Renal cortex interstitium (tissue), 15 donors: ENCODE measurements at places on chromosomes 3 and 15. TPM values are rescaled to one million over a fixed set of nuclear protein-coding genes. Genes with fewer than 3 reads are reported as not detected.

Gene WNT7A
- 0.06 TPM for polyA plus RNA-seq

GRCh38 chr3:124862006-124862405 lies 25.2 kb downstream of the ITGB5 start:
- no peak for DNase-seq

Gene FBXO40
- 0.03 TPM for polyA plus RNA-seq

GRCh38 chr15:89628806-89629715 lies 26.2 kb downstream of the KIF7 start:
- no peak for DNase-seq

DNA sequence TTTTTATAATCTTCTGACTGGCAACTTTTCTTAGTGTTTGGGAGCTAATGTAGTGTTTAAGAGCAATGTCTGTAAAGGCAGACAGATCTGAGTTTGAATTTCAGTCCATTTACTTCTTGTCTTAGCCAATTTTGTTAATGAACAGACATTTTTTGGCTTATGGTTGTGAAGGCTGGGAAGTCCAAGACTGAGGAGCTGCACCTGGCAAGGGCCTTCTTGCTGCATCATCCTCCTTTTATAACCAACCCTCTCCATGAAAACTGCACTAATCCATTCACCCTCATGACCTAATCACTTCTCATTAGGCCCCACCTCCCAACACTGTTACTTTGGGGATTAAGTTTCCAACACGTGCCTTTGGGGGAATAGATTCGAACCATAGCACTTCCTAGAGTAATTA lies 164.5 kb downstream of the GAP43 start:
- no peak for DNase-seq

GRCh38 chr3:148992027-148992634 lies 791 bp downstream of the GYG1 start:
- peak; percentile 22 for DNase-seq

Gene FANCD2OS
- not detected for polyA plus RNA-seq

Gene CYP1A2
- 0.23 TPM for polyA plus RNA-seq

GRCh38 chr3:141625506-141625905 lies 112.6 kb upstream of the RNF7 start:
- DNase-seq: no peak

Gene PPP1R14D
- 0.61 TPM for polyA plus RNA-seq

DNA sequence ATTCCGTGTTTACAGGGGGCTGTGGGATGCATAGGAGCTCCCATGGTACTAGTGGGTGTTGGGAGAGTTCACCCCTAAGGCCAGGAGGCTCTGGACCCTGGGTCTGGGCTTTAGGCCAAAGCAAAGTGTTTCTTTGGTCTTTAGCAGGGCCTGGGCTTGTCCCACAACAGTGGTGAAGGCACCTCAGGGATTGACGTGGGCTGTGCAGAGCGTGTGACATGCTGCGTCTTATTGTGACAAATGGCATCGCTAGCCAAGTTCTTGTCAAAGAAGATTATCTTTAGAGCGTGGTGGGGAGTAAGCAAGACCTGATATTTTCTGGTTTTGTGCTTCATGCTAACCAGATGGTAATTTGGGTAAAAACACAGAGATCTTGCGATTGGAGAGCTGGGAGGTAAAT lies 170.1 kb downstream of the APBA2 start:
- no peak for DNase-seq

GRCh38 chr3:94146455-94146854 lies 83.6 kb downstream of the NSUN3 start:
- no peak for DNase-seq

GRCh38 chr3:114299941-114300624 lies 6.3 kb downstream of the TIGIT start:
- DNase-seq: no peak

- no peak for DNase-seq
Observed at GRCh38 chr15:51931638-51932037, 39.9 kb downstream of the LEO1 start.

GRCh38 chr3:179837374-179837773 lies 184.5 kb downstream of the USP13 start:
- DNase-seq: no peak

DNA sequence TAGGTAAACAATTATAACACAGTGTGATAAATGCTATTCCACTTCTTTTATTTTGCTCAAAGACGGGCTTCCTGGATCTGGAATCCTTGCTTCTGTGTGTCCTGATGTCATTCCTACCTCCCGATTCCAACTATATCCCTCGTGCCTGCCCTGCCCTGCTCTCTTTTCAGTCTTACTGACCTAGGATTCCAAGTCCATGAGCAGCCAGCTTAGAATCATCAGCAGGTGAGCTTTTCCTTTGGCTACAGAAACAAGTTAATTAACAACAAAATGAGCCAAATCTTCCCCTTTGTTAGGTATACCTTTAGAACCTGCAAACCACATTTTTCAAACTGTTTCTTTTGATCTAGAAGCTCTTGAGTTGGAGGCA lies 21.9 kb upstream of the KPNA1 start:
- DNase-seq: no peak

Gene HDAC11
- polyA plus RNA-seq: 22.3 TPM

Gene LEO1
- polyA plus RNA-seq: 30.3 TPM

DNA sequence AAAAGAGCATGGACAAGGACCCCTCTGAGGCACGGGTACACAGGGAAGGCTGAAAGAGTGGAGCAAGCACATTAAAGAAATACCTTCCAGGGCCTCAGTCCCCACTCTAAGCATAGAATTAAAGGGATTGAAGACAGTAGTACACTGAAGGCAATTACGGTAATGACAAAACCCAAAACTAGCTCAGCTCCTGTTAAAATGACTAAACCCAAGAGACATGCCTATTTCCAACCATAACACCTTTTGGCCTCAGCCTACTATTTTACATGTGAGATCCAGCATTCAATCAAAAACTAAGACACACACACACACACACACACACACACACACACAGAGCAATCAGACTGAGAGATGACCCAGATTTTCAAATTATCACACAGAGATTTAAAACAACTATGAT lies 19.8 kb downstream of the MAP4 start:
- no peak for DNase-seq

DNA sequence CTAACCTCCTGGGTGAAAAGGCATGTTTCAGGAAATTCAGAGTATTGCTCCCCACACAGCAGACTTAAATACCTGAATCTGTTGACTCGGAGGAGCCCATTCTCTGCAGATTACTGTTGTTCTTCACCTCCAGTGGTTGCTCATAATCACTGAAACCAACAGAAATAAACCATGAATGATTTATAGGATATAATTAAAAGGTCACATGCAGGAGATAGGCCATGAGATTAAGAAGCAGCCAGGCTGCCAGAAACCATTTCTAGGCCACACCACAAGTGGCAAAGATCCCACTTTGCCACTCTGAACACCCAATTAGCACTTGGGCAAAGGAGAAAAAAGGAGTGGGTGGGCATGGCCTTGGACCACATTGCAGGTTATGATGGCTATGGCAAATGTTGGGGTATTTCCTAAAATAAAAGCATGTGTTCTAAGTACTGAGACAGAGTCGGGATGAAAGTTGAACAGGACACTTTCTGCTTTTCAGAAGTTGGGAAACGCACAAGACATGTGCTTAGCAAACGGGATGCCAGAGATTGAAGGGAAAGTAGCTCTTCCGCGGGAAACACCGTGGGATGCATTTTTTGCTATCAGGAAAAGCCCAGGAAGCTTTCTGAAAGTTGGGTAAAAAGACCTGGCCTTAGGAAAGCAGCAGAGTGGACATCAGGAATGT lies 1.5 kb downstream of the CDC25A start:
- no peak for DNase-seq

Gene USP50
- polyA plus RNA-seq: 1.5 TPM

DNA sequence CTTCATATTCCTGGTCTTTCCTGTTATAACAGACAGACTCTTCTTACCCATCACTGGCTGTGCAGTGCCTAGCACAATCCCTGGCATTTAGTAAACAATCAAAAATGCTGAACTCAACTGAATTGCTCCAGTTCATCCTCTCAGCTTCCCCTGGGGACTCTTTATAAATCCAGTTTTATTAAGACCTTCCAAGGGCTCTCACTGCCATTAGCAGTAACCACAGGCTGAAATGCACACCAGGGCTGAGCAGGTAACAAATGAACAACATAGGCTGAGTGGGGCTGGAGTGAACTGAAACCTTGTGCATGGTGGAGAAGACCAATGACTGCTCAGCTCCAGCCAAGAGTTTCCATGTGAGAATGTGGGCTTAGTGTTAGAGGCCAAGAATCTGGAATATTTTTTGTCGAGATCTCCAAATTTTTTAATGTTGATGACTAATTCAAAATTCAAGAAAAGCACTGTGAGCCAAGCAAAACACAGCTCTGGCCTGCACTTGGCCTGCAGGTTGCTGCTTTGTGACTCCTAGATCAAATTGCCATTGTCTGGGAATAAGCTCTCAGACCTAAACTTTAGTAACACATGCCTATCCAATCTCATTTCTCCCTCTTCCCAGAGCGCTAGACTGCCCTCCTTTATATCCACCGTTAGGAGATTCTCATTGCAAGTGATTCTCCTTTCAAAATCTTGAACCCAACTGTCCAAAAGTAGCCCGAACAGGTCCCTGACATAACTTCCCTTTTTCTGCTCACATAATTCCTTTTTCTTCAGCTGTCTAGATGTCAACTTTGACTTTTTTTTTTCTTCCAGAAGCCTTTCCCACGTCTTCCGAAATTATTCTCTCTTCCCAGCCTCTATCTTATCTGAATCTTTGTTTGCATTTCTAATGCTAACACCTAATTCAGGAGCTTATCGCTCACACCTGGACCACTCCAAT lies 7.4 kb downstream of the SQOR start:
- no peak for DNase-seq

- no peak for DNase-seq
Observed at GRCh38 chr3:123670743-123671142, 85.9 kb upstream of the HACD2 start.

GRCh38 chr15:74289671-74290070 lies 53.5 kb downstream of the CCDC33 start:
- DNase-seq: no peak

GRCh38 chr3:184241447-184242296 lies 7.1 kb downstream of the ALG3 start:
- no peak for DNase-seq

DNA sequence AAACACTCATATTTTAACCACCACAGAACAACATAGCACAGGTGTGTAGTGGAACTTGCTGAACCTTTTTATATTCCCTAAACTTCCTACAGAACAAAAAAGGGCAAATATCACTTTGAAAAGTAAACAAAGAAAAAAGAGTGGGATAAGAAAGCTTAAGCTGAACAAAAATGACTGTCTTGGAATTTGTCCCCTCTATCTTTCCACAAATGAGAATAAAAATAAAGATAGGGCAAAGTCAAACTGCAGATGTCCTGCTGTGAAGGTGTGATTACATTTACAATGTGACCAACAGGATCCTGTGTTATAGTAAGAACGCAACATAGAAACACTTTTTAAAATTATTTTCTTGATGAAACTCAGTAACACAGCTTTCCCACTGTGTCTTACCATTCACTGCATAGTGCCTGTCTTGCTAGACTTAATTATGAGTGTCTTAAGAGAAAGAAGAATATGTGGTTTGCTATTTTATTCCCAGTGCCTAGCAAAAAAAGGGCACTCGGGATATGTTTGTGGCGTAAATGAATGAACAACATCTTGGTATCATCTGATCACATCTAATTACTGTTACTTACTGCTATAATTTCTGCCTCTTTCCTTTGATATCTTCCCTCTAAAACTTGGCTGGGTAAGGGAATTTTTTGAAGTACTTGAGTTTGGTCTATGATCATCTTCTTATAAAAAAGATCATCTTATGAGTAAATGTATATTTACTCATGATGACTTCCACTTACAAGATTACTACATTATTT lies 67.5 kb downstream of the DENND4A start:
- no peak for DNase-seq

DNA sequence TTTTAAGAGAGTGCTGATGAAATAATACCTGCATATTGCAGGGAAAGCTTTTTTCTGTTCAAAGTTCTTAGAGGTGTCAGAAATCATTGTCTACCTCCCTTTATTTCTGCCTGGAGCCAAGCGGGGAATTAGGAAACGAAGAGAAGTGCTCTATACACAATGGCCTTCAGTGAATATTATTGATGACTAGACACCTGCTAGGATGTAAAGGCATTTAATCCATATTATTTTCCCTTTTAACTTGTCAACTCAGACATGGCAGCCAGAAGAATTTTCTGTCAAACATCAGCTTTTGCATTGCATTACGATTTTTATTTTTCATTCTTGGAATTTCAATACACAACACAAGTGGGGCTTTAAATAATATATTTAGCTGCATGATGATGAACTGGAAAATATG lies 24.7 kb downstream of the CADM2 start:
- no peak for DNase-seq

Gene EXOG
- 12.2 TPM for polyA plus RNA-seq

DNA sequence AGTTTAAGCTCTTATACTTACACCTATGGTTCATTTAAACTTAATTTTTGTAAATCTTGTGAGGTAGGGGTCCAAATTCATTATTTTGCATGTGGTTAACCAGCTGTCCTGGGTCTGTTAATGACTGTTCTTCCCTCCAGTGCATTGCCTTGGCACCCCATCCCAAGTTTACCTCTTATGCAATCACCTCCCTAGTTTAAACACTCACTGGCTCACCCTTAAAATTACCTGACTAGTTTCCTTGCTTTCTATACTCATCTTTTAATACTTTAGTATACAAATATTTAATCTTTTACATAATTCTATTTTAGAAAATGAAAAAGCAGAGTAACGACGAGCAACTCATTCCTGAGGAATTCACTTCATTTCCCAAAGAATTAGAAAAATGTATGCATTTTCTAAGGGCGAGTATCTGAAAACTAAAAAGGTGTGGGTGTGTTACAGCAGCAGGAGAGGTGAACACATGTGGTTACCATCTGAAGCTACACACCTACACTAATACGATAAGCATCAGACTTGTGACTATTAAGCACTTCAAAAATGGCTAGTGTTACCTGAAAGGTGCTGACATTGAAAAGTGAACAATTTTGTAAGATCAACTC lies 33.7 kb downstream of the TJP1 start:
- no peak for DNase-seq

Gene SNX22
- polyA plus RNA-seq: 1.3 TPM

- DNase-seq: no peak
Observed at GRCh38 chr3:16906682-16907081, 21.9 kb downstream of the PLCL2 start.

Gene PTPRG
- polyA plus RNA-seq: 76.9 TPM

Gene TCF12
- 162 TPM for polyA plus RNA-seq

Gene AADACL2
- polyA plus RNA-seq: not detected

DNA sequence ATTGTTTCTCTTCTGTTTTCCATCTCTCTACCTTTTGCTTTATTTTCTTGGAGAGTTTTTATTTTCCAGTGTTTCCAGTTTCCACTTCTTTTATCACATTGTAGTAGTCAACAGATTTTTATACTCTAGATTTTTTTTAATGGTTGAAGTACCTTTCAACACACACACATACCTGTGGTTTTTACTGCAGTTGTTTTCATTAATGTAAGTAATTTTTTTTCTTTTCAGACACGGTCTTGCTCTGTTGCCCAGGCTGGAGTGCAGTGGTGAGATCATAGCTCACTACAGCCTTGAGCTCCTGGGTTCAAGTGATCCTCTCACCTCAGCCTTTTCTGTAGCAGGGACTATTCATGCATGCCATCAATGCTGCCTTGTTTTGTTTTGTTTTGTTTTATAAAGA lies 472.5 kb upstream of the SGO1 start:
- no peak for DNase-seq

Gene LRRC2
- 2.1 TPM for polyA plus RNA-seq

- DNase-seq: no peak
Observed at GRCh38 chr3:119862616-119863015, 80.7 kb downstream of the NR1I2 start.

Gene ZKSCAN7
- 18.0 TPM for polyA plus RNA-seq

GRCh38 chr15:82137261-82137660 lies 91.4 kb upstream of the MEX3B start:
- no peak for DNase-seq

GRCh38 chr3:125594125-125594524 lies 1.2 kb downstream of the OSBPL11 start:
- no peak for DNase-seq

GRCh38 chr3:110243081-110243480 lies 828.5 kb upstream of the NECTIN3 start:
- DNase-seq: no peak
